ENCODE measurements at places on chromosomes 7 and 10.

- DNase-seq: no peak
Measured at GRCh38 chr10:70874061-70874460, 14.3 kb downstream of the PCBD1 start.

DNA sequence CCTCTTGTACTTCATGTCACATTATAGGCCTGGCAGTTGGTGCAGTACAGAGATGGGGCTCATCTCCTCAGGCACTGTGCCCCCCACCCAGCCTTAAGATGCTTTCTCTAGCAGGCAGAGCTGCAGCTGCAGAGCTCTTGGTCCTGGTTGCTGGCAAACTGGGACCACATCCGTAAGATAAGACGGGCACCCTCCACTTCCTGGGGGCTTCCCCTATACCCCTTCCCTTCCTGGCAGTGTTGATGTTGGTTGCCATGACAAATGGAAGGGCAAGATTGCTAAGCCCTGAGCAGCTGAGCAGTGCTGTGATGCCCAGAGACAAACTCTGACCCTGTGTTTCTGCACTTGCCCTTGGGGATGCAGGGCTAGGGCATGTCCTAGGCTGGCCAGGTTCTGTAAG lies 103.4 kb upstream of the ANLN start:
- DNase-seq: peak; percentile 18

DNA sequence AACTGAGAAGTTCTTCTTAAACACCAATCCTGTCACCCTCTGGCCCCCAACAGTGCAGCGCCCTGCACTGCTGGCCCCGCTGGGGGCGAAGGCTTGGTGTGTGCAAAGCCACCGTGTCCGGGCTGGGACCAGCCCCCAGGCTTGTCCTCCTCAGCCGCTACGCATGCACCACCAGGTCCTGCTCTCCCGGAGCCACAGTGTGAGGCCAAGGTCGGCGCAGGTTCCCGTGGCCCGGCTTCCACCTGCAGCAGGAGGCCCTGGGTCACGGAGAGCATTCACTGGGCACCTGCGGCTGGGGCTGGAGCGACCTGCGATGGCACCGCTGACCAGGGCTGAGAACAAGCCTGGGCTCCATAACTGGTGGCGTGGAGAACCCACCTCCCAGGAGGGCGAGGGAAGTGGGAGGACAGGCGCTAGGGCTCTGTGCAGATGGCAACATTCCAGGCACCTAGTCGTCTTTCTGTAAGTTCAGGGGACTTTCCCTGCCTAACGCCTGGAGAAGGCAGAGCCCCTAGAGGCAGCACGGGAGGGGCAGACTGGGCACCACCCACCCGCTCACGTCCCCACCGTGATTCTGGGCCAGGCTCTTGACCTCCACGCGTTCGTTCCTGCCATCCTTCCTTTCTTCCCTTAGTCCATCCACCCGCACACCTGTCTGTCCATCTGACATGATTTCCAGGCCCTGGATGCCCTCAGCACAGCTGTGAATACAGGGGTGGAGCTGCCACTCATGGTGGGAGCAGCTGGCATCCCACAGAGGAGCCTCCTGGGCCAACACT lies 271.6 kb downstream of the ELFN1 start:
- DNase-seq: no peak

DNA sequence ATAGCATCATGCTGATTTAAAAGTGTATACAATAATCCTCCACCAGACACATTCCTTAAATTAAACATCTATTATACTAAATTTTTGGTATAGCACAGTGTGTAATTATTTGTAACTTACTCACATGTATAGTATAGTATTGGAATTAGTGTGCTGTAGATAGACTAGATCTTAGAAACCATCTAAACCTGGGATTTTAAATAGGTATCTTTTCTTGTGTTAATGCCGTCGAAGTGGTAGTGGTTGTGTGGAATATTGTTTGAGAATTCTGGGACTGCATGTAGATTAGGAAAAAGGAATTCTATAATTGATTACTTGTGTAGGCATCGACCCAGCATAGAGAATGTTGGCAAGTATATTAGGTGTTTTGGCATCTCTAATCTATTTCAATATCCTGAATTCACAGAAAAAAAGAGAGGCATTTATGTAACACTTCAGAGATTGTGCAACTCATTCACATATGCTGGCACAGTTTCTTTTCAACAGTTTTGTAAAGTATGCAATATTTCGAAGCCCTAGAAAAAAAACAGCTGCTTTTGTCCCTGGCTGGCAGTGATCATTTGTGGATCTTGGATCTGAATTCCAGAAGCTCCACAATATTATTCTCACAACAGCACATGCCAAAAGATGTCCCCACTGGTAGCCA lies 145.5 kb upstream of the AGR3 start:
- no peak for DNase-seq

- DNase-seq: no peak
Measured at GRCh38 chr10:37976880-37977203, 395 bp upstream of the ZNF25 start.
